Stimulated activated CD8-positive, alpha-beta memory T cell treated with anti-CD3 and anti-CD28 coated beads, Interleukin-4, amount 100 ng/mL, for 1 hour (primary cell): ENCODE measurements at places on chromosomes 12 and 14.

DNA sequence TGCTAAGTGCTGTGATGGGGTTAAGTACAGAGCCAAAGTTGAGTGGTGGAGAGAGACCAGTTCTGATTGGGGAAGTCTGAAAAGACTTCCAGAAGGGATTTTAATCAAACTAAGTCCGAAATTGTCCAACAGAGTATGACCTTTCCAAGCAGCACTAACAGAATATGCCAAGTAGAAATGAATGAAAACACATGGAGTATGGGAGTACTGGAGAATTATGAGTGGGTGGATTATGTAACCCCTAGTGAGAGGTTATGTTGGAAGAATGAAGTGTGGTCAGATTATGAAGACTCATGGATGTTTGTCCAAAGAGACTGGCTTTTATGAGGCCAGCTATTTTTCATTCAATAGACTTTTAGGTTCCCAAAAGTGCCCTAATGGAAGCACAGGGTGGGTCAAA, 94.0 kb upstream of the PLEKHA5 start:
- DNase-seq = no peak

DNA sequence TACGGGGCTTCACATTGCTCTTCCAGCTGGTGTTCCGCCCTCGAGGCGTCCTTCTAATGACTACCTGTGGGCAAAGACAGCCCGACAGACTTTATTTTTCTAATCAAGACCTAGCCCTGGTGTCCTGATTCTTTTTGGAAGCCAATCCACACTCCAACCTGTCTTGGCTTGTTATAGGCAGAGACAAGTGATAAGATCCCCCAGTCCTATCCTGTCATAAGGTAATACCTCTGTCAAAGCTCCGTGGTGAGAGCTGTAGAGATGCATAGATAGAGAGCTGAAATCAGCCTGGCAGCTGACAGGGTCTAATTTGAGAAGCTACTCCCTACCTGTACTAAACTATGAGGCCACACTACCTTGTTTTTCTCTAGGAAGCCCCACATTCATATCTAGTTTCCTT, 11.5 kb upstream of the WNK1 start:
- no peak for DNase-seq

- DNase-seq = no peak
Observed at GRCh38 chr14:20866963-20867362, 24.2 kb upstream of the RNASE3 start.

GRCh38 chr14:50022661-50023060, 93.7 kb downstream of the VCPKMT start:
- no peak for DNase-seq

DNA sequence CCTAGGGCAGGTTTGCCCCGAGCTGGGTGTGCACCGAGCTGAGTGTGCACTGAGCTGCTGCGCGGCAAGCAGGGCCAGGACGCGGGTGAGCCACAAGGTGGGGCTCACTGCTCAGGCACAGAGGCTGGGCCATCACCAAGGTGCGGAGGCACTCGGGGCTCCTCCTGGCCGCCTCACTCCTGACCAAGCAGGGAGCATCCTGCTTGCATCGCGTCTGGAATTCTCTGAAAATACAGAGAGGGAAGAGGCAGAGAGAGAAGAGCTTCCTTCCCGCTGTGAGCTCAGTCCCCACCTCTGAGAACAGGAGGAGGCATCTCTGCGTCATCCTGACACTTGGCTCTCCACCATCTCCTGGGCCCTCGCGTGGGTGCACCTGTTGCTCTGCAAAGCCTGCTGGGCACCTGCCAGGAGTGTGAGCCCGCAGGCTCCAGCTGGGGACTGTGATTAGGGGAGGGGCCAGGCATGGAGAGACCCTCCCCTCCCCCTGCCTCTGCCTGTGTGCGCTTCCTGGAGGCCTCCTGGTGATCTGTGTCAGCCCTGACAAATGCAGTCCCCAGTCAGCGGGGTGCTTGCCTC, 116.3 kb downstream of the GLT1D1 start:
- no peak for DNase-seq

GRCh38 chr14:86902176-86902950, 1090.6 kb downstream of the GALC start:
- DNase-seq = no peak

DNA sequence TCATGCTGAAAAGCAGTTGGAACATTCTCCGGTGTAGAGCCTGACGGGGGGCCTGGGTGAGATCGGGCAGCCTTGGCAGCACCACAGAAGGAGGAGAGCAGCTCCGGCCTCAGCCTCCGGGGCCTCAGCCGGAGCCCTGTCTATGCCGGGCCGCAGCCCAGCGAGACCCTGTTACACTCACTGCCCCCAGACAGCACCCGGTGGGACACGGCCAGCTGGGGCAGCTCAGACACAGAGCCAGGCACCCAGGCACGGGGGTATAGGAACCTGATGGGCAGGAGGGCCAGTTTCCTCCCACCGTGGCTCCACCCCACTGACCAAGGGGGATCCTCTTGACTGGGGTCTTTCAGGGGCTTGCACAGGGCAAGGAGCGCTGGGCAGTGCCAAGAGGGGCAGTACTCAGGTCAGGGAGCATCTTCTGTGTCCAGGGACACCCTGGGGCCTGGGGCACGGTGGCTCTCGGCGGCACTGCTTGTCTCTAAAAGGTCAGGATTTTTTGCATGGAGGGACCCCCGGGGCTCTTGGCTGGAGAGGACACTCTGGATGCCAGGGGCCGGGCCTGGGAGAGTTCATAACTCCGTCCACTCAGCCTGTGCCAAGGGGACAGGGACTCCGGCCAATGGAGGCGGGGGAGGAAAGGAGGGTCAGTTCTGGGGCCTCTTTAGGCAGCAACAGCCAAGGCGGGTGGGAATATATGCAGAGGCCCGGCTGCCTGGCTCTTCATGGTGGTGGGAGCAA, 9.4 kb downstream of the INF2 start:
- DNase-seq = no peak

DNA sequence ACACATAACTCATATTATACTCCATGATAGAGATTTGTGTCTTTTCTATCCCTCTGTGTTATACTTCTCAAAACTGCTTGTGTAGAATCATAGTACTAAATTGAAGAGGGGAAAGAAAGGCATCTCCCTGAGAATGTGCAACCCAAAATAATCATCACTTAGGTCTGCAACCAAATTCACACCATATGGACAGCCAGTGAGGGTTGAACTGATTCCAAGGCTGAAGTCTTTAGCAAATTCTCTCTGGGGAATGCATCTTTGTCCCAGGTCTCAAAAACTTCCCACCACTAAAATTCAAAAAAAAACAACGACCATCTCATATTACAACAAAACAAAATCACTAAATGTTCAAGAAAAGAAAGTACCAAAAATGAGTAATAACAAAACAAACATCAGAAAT, 11.0 kb downstream of the ZFC3H1 start:
- no peak for DNase-seq

DNA sequence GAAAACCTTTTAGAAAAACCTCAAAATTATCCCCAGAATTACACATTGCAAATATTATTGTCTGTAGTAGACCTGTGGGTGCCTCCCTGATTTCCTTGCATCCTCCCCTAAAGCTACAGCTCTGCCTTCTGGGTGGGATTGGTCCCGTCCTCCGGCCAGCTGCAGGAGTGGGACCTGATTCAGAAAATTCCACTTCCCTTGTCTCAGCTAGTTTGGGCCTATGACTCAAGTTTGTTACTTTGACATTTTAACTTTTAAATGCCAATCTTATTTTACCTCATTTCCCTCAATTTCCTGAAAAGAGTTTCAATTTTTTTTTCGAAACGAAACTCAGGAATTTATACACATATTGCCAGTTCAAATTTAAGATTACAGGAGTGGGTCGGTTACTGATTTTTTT, 13.2 kb upstream of the SLC41A2 start:
- DNase-seq = no peak

- no peak for DNase-seq
Observed at GRCh38 chr14:88695870-88696269, 96.9 kb downstream of the EML5 start.

DNA sequence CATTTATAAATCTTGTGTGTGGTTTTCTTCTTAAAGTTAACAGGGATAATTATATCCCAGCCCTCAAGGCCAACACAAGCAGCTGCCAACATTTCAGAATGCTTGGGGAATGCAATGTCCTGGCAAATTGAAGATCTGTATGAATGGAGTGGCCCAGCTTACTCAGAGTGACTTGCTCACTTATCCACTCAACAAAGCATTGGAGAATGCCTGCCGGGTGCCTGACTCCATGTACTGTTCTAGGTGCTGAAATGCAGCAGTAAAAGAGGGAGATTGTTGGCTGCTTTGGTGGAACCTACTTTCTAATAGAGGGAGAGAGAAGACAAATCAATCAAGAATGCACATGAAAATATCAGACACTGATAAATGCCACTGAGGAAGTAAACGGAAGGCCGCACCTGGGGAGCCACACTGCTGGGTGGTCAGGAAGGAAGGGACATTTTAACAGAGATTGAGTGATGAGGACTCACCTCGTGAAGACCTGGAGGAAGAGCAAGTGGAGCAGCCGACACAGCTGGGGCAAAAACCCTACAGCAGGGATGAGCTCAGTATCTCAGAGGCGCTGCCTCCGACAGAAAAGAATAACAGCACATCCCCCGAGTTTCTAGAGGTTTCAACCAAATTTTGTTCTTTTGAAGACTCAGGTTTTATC, 61.2 kb upstream of the VASH1 start:
- no peak for DNase-seq

GRCh38 chr14:29847056-29847380, 80.6 kb downstream of the PRKD1 start:
- DNase-seq = no peak

- DNase-seq = no peak
Observed at GRCh38 chr14:57246933-57247657, 21.6 kb downstream of the EXOC5 start.

DNA sequence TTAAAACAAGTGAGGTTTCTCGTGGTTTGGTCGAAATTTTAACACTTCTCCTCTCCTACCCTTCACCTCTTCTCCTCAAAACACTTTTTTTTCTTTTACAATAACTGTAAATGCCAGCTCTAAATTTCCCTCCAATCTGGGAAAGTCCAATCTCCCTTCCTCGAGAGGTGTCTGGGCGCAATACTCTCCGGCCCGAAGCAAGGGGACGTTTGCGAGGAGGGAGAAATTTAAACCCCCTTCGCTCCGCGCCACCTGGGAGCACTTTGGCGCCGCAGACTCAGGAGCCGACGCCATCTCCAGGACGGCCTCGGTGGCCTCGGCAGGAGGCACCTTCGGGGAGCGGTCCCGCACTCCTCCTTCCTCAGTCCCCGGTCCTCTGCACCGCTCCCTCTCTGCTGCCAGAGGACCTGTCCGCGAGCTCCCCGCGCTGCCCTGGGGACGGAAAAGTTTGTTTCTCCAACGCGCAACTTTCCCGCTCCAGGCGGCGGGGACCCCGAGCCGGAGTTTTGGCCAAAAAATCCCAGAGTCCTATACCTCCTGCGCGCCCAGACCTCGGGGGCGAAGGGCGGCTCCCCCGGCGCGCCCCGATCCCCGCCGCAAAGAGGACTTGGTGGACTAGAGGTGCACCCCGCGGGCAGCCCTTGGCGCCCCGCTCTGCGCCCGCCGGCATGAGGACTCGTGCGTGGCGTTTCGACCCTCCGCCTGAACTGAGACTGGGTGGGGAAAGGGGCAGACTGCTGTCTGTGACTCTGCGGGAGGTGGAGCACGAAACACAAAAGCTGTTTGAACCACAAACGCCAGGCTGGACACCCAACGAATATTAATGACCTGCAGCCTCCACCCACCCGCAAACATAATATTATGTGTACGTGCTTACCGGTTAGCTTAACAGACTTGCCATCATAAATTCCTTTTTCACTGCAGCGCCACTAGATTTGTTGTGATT, 95.2 kb upstream of the HMGA2 start:
- DNase-seq = no peak

GRCh38 chr14:87497301-87497700, 495.7 kb downstream of the GALC start:
- DNase-seq = no peak

- DNase-seq = no peak
Observed at GRCh38 chr12:57637364-57637763, 4.4 kb upstream of the B4GALNT1 start.

DNA sequence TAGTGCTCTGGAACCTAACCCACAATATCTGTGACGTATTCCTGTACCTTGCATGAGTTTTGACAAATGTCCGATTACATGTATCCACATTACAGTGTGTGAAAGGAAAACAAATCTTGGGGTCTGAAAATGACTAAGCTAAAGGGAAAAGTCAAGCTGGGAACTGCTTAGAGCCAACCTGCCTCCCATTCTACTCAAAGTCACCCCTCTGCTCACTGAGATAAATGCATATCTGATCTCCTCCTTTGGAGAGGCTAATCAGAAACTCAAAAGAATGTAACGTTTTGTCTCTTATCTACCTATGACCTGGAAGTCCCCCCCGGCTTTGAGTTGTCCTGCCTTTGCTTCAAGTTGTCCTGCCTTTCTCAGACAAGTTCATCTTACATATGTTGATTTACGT, 34.0 kb upstream of the KIF21A start:
- DNase-seq = no peak

DNA sequence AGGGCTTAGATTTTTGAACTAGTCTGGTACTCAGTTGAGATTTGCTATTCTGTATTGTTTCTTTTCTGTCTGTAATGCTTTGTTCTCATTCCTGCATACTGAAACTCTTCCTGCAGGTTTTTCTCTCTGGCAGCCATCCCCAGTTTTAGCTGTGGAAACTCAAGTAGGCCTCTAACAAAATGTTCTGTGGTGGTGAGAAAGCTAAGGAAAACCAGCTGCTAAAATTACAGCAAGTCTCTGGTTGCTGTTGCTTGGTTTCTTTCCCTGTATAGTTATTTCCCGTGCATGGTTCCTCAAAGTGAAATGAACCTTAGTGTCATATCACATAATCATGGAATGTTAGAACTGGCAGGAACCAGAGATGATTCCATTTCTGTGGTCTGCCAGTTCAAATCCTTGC, 442.5 kb downstream of the NRXN3 start:
- no peak for DNase-seq

DNA sequence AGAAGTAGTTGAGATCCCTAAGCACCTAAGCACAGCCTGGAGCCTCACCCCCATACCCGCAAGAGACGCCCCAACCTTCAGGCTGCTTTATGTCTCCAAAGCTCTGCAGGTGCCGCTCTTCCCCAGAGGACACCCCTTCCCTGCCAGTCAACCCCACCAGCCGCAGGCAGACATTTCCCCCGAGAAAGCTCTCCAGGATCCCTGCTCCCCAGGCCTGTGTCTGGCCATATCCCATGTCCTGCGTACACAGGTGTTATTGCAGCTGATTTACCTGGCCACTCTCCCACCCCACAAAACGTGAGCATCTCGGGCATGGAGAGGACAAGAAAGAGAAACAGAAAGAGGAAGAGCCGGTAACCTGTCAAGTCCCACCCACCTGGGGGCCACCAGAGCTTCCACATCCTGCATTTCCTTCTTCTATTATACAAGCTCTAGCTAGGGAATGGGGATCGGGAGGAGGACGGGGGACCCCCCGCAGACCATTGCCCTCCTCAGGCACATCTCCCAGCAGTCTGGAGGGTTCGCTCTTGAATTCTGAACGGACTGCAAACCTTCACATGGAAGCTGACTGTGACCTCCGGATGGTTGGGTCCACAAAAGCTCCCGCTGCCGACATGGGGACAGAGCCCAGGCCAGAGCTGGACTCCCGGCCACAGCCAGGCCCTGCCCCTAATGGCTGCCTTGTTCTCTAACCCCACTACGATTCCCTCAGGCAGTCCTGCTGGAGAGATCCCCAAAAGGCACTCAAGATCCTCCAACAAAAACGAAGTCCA, 17.6 kb downstream of the CCDC88C start:
- no peak for DNase-seq

GRCh38 chr12:29879606-29880308, 96.0 kb upstream of the TMTC1 start:
- DNase-seq = no peak
